Pericardium fibroblast (primary cell): ENCODE measurements at places on chromosomes 2 and 18. TPM values are rescaled to one million over a fixed set of nuclear protein-coding genes. Genes with fewer than 3 reads are reported as not detected.

The IL1B gene
- total RNA-seq = 0.09 and 1.9 TPM in 2 replicates

The NEB gene
- total RNA-seq = 0.12 and 3.5 TPM in 2 replicates

The SSB gene
- total RNA-seq = 67.0 and 89.0 TPM in 2 replicates

The MRPL33 gene
- total RNA-seq = 88.4 and 107 TPM in 2 replicates

The OBSL1 gene
- 108 and 140 TPM in 2 replicates for total RNA-seq

The GPR35 gene
- total RNA-seq = 0.60 and 0.82 TPM in 2 replicates

The PREPL gene
- 24.3 and 27.2 TPM in 2 replicates for total RNA-seq

The LCT gene
- not detected in 2 replicates for total RNA-seq

The COL3A1 gene
- 8,532 and 10,505 TPM in 2 replicates for total RNA-seq

The FAP gene
- 62.3 and 69.7 TPM in 2 replicates for total RNA-seq

The TEX51 gene
- not detected in 2 replicates for total RNA-seq

The CFAP65 gene
- not detected in 2 replicates for total RNA-seq

The SERPINB3 gene
- total RNA-seq = not detected in 2 replicates

The IL18RAP gene
- 0.23 TPM in 1 of 2 replicates, not detected in the other for total RNA-seq

The DSC1 gene
- total RNA-seq = under 0.01 TPM in 1 of 2 replicates, not detected in the other

The CTDP1 gene
- 14.9 and 17.0 TPM in 2 replicates for total RNA-seq

The MEX3C gene
- 31.2 and 32.8 TPM in 2 replicates for total RNA-seq

The UBXN2A gene
- total RNA-seq = 9.6 and 13.5 TPM in 2 replicates

The ECEL1 gene
- not detected in 2 replicates for total RNA-seq

The NEU4 gene
- total RNA-seq = 0.09 TPM in 1 of 2 replicates, not detected in the other

The TXNDC2 gene
- 0.12 TPM in 1 of 2 replicates, not detected in the other for total RNA-seq

The DES gene
- total RNA-seq = 98.0 and 165 TPM in 2 replicates

The DNAH7 gene
- 0.09 and 0.35 TPM in 2 replicates for total RNA-seq

The SLC19A3 gene
- total RNA-seq = 0.85 and 1.8 TPM in 2 replicates

The MAP3K19 gene
- total RNA-seq = not detected in 2 replicates

The ARHGAP25 gene
- total RNA-seq = 1.8 and 6.4 TPM in 2 replicates

The KCNS3 gene
- total RNA-seq = 1.2 TPM in 1 of 2 replicates, not detected in the other

The GATA6 gene
- total RNA-seq = 36.8 and 89.5 TPM in 2 replicates

The AKAIN1 gene
- not detected in 2 replicates for total RNA-seq

The NOL4 gene
- not detected in 2 replicates for total RNA-seq

The GALNT5 gene
- total RNA-seq = 0.70 and 1.7 TPM in 2 replicates

The CROCC2 gene
- not detected in 2 replicates for total RNA-seq

The RUFY4 gene
- total RNA-seq = not detected in 2 replicates

The PASK gene
- 1.5 and 3.2 TPM in 2 replicates for total RNA-seq

The SERPINE2 gene
- total RNA-seq = 110 and 463 TPM in 2 replicates

The TFCP2L1 gene
- total RNA-seq = not detected in 2 replicates

The PCARE gene
- not detected in 2 replicates for total RNA-seq

The DNAJC5G gene
- not detected in 2 replicates for total RNA-seq

The UGT1A8 gene
- total RNA-seq = not detected in 2 replicates

The BOK gene
- total RNA-seq = 39.5 and 79.9 TPM in 2 replicates

The SERPINB4 gene
- not detected in 2 replicates for total RNA-seq

The TTN gene
- total RNA-seq = under 0.01 and 12.0 TPM in 2 replicates

The AGXT gene
- not detected in 2 replicates for total RNA-seq

The DNER gene
- 0.58 and 3.7 TPM in 2 replicates for total RNA-seq

The SLC14A1 gene
- under 0.01 TPM in 1 of 2 replicates, not detected in the other for total RNA-seq

The BABAM2 gene
- total RNA-seq = 21.1 and 31.2 TPM in 2 replicates

The MYCN gene
- not detected in 2 replicates for total RNA-seq

The CPS1 gene
- 9.9 and 12.9 TPM in 2 replicates for total RNA-seq

The SERPINB12 gene
- 0.12 TPM in 1 of 2 replicates, not detected in the other for total RNA-seq

The ANKRD30B gene
- total RNA-seq = not detected in 2 replicates

The EML6 gene
- 0.09 and 0.12 TPM in 2 replicates for total RNA-seq

The IL36G gene
- not detected in 2 replicates for total RNA-seq

The ATP6V1B1 gene
- 0.51 and 0.93 TPM in 2 replicates for total RNA-seq
